ENCODE measurements at places on chromosomes 2 and 18. TPM values are rescaled to one million over a fixed set of nuclear protein-coding genes. Genes with fewer than 3 reads are reported as not detected.

- DNase-seq = no peak
Observed at GRCh38 chr18:8142131-8142711, 467.0 kb upstream of the RAB12 start.

GRCh38 chr18:24530630-24531111, 70.2 kb downstream of the HRH4 start:
- DNase-seq = peak; percentile 66

DNA sequence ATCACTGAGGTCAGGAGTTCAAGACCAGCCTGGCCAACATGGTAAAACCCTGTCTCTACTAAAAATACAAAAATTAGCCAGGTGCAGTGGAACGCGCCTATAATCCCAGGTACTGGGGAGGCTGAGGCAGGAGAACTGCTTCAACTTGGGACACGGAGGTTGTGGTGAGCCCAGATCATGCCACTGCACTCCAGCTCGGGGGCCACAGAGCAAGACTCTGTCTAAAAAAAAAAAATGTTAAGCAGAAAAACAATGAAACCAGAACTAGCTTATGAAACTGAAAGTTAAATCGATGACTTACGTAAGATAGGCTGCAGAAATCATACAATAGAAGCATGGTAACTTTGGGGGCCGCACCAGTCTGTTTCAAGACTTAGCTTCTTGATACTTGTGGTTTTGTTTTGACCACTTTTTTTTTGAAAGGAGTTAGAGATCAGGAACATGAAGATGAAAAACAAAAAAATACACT, 6.2 kb upstream of the GPR155 start:
- DNase-seq = no peak

DNA sequence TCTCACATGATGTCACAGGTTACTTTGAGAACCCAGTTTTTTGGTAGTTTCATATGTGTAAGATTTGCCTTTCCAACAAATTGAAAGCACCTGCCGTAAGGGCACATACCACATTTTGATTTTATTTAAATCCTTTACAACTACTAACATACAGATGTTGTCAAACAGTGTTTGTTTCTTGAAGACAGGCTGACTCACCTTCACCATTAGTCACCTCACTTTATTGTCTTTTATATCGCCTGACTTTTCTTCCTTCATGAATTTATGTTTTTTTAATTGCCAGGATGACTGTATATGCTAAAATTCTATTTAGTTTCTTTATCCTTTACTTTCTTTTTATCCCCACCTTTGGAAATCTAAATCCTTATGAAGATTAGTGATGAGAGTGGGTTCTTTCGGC, 886.7 kb downstream of the SUCLG1 start:
- DNase-seq = no peak

- no peak for DNase-seq
Observed at GRCh38 chr2:190674966-190675650, 26.2 kb downstream of the NAB1 start.

GRCh38 chr18:51767293-51767692, 569.8 kb upstream of the MEX3C start:
- DNase-seq = no peak

- no peak for DNase-seq
Observed at GRCh38 chr2:233404222-233404621, 49.9 kb downstream of the DGKD start.

SLC35F5 gene
- 114 TPM for polyA plus RNA-seq

DNA sequence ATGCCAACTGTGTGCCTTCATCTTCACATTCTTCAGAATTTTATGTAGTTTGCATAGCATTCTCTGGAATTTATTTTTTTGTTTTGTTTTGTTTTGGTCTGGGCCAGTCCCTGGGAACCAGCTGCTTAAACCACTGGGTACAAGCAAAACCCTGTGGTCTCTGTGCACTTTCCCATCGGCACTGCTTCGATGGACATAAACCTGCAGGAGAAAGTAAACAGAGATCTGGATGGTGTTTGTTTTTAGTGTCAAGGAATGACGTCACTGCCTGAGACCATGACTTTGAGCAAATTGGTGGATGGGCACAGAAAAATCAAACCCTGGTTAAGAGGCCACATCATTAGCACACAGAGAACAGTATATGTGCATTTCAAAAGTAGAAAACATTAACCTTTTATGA, 64.7 kb upstream of the RASGRP3 start:
- no peak for DNase-seq

LOXHD1 gene
- 1.2 TPM for polyA plus RNA-seq

SOWAHC gene
- polyA plus RNA-seq = 18.1 TPM

Measured in left renal cortex interstitium (tissue), 4 donors.